NB4 (cell line): ENCODE measurements at places on chromosomes 3 and 15.

DNA sequence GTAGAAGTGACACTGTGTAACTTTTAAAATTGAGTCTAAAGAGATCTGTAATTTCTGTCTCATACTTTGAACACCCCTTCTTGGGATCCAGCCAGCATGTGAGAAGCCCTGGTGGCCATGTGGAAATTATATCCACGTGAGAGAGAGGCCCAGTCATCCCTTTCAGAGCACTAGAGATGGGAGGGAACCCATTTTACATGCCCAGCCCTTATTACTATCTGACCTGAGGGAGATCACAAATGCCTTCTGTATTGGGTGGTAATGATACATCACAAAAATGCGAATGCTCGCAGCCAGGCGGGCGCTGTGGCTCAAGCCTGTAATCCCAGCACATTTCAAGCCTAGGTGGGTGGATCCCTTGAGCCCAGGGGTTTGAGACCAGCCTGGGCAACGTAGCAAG is 27.3 kb upstream of the TRAK1 start:
- no peak for DNase-seq

- no peak for DNase-seq
These were observed 72.9 kb downstream of the RIOX2 start for GRCh38 chr3:97899331-97899730.

DNA sequence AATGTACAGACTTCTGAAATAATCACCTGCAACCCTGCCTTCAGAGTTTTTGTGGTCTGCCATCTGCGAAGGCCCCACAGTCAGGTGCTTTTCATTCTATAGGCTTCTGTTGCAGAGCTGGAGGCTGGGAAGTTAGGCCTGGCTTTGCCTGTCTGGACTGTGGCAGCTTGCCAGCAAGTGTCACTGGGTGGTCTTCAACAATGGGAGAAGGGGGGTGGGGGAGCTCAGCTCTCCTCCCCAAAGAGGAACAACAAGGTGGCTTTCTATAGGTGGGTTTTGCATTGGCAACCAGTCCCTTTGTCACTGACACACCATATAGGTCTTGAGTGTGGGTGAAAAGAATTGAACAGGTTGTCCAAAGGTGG is 7.3 kb downstream of the BOC start:
- DNase-seq, result no peak

DNA sequence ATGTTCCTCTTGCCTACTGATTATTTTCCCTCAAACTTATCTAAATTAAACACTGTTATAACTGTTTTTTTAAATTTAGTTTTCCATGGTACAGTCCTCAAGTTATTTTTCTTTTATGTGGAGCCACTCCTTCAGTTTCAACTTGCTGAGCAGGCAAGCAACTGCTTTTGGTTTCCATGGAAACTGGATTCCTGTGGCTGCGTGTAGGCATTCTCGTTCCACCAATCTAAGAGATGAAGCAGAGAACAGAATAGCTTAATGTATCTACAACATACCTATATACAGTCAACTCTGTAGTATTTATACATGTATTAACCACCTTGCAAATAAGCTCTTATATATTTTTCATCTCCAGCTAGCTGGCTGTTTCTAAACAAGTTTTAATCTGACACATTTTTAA is 25.8 kb upstream of the ANXA2 start:
- DNase-seq, result no peak

- DNase-seq, result no peak
These were observed 885 bp downstream of the EFCC1 start for GRCh38 chr3:129001806-129002572.
